Retinal pigment epithelial cell (primary cell): ENCODE measurements at places on chromosomes 12 and 14.

GRCh38 chr14:60508707-60509437, at the start of gene SIX6:
TSS of gene SIX6 (plus strand) at chr14:60509146. CDS start at chr14:60509399, 253 bp downstream.
- DNase-seq: peak; percentile 13

GRCh38 chr12:105761075-105761474, 377.7 kb downstream of the NUAK1 start:
- no peak for DNase-seq

- no peak for DNase-seq
Measured at GRCh38 chr14:89550821-89551220, 133.8 kb upstream of the FOXN3 start.

- no peak for DNase-seq
Measured at GRCh38 chr14:31556191-31556590, 5.0 kb upstream of the NUBPL start.

- no peak for DNase-seq
Measured at GRCh38 chr12:4780641-4781611, 60.7 kb downstream of the GALNT8 start.

DNA sequence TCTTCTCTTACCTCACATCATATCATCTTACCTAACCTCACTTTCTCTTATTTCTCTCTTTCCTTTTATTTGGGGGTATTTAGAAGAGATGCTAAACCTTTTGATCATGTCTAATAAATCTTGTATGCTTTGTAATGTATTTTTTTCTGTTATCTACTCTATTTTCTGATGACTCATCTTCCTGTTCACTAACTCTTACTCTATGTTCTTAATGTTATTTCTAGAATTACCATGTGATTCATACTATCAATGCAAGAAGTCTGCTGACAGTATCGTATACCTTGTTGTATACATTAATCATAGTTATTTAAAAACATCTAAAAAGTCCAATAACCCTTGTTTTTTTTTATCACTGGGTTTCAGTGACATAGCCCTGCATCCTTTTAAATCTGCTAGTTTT, 62.3 kb downstream of the MGAT4C start:
- DNase-seq: peak; percentile 2

- no peak for DNase-seq
Measured at GRCh38 chr14:28941758-28942157, 175.2 kb downstream of the FOXG1 start.

GRCh38 chr12:2641207-2641606, 153.6 kb upstream of the FKBP4 start:
- DNase-seq: no peak

DNA sequence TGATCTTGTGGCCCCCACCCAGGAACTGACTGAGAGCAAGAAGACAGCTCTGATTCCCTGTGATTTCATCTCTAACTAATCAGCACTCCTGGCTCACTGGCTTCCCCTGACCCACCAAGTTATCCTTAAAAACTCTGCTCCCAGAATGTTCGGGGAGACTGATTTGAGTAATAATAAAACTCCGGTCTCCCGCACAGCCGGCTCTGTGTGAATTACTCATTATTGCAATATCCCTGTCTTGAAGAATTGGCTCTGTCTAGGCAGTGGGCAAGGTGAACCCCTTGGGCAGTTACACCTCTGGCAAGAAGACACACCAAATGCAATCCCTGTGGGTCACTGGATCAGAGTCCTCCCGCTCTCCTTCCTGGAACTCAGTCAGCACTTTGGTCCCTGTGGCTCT, 21.3 kb downstream of the SLC7A7 start:
- no peak for DNase-seq

GRCh38 chr12:108980831-108981618, 39.8 kb downstream of the SVOP start:
- peak; percentile 85 for DNase-seq

DNA sequence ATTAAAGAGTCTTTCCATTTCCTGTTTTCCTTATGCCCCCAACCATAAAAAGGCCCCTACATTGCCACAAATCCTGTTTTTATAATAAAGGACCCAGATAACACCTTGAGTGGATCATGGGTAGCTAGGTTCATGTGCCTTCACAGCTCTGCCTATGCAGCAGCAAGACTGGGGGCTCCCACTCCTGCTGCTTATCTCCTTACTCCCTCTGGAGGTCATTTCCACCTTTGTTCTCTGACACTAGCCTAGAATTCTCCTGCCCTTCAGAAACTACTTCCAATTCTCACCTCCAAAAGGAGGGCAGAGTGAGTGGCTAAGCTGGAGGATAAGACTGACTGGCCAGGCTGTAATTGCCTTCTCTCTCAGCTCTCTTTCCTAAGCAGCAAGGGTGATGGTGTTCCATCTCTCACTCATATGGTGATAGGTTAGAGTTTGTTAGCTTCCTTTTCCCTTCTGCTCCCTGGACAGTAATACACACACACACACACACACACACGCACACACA, 20.0 kb upstream of the STAC3 start:
- DNase-seq: no peak

DNA sequence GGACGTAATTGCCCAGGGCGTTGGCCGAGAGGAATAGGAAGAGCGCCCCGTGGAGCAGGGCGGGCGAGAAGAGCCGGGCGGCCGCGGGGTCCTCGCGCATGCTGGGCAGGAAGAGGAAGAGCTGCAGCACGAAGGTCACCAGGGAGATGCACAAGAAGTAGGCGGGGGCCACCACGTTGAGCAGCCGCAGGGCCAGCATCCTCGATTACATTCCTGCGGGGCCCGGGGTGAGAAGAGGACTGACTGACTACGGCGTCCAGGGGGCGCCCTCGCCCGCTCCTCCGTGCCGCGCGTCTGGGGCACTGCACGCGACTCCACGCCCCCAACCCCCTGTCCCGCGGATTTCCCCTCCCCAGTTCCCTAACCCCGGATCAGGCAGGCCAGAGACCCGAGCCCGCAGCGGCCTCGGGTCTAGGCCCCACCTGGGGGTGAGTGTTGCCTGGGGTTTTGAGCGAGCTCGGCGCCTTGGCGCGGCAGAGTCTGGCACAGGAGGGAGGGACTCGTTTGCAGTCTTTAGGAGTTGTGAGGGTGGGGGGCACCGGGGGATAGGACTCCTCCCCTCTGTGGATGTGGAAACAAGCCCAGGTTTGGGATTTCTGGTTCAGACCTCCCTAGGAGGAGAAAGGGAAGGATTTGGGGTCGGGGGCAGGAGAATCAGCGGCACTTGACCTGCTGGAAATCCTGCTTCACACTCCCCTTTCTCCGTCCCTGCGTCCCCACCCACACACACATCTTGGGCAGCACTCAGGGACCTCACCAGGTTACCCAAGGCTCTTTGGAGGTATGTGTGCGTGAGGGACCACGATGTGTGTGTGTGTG, 1.8 kb downstream of the ZDHHC22 start:
- no peak for DNase-seq

GRCh38 chr12:69497308-69498026, 27.3 kb downstream of the FRS2 start:
- DNase-seq: no peak

GRCh38 chr14:100078216-100078803, 13.1 kb downstream of the EVL start:
- peak; percentile 76 for DNase-seq

DNA sequence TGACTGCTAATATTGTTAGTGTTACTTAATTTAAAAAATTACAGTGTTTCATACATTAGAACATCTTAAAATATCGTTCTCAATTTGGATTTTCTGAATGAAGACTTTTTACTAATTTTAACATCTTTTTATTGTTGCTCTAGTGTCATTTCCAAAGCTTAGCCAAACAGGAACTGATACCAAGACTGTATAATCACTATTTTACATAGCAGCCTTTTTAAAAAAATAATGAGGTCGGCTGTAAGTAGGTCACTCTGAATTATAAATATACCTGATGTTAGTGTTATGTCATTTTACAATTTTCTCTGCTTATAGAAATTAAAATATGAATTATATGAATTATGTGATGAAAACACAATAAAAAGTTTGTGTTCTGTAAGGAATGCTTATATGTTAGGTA, 321.5 kb downstream of the TMEM117 start:
- no peak for DNase-seq

- no peak for DNase-seq
Measured at GRCh38 chr12:132500142-132500855, 10.3 kb downstream of the FBRSL1 start.

GRCh38 chr14:100078997-100079725, 13.9 kb downstream of the EVL start:
- peak; percentile 34 for DNase-seq

DNA sequence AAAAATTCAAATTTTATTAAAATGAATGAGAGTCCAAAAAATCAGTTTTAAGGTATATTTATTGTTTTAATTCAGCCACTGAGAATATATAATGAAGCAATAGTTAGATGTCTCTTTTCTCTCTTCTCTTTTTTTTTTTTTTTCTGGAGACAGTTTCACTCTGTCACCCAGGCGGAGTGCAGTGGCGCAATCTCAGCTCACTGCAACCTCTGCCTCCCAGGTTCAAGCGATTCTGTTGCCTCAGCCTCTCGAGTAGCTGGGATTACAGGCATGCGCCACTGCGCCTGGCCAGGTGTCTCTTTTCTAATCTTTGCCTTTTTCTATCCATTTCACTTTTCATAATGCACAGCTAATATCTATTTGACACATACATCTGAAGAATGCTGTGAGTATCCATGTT, 307.1 kb upstream of the RGS6 start:
- DNase-seq: no peak
